ENCODE measurements at places on chromosomes 16 and 17.

DNA sequence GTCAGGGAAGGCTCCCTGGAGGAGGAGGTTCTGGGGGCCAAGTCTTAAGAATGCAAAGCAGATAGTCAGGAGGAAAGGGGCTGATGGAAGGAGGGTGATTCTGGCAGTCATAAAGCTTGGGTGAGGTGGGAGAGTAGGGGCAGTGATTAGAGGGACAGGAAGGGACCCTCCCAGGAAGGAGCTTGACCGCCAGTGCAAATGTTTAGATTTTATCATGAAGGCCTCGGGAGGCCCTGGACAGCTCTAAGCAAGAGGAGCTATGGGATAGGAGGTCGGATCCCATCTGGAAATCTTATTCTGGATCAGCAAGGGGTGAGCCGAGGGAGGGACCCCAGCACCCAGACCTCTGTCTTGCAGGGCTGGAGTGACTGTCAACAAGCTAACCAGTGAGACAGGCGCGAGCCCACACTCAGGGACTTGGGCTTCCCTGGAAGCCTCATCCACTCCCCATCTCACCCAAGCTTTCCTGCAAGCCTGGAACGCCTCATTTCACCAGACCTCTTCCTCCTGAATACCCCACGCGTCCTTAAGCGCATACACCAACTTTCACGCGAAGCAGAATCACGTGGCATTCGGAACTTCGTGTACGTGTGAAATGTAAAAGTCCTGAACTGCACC is 52.0 kb upstream of the CBX4 start:
- no peak for DNase-seq

GRCh38 chr16:85641776-85642176 is 28.7 kb downstream of the GSE1 start:
- DNase-seq, result peak; percentile 15

GRCh38 chr17:62750631-62751051 is 57.5 kb downstream of the MARCHF10 start:
- no peak for DNase-seq

DNA sequence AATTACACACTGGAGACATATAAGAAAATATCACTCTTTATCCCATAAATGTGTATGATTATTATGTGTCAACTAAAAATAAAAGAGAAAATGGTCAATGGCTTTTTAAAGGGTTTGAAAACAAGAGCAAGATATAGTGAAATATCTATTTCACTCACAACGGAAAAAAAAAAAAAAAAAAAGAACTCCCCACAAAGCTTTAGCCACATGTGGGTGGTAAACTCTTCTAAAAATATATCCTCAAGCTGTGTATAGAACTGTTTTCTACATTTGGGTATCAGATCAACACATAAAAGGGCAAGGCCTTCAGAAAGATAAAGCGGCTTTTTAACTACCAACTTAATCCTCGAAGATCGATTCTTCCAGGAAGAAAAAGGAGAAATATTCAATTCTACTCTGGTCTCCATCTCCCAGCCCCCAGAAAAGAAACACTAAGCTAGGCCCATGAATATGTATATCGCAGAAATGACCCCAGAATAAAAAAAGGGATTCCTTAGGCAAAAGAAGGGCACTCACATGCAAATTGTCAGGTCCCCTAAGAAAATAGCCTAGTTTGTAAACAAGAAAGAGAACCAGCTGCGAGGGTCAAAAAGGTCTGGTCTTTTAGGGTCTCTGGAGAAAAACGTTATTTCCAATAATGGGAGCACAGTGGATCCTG is 4.4 kb downstream of the LITAF start:
- no peak for DNase-seq

DNA sequence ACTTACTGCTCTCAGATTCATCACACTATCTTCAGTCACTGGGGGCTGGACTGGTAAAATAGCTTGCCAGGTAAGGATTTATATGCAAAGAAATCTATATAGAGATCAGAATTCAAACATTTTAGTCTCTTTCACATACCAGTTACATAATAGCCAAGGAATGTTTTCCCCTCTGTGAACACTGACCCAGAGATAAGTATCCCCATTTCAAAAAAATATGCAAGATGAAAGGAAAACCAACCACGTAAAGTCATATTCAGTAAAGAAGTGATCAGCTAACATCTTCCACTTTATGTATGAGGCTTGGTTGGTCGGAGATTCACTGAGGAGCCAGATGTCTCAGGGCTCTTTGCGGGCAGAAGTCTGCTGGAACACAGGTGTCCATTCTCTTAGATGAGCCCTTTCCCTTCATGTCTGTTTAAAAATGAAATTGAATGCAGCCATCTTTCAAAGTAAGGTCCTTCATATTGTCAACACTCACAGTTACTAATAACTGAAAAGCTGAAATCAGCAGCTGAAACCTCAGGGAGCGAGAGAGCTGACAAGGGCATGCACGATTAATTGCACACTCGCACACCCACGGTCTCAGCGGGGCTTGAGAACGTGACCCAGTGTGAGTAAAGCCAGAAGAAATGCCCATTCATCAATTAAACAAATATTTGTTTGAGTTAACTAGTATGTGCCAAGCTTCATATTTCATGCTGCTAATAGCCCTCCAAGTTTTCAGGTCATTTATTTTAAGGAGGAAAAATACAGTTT is 161.2 kb downstream of the MRTFB start:
- DNase-seq, result no peak

- no peak for DNase-seq
Measured at GRCh38 chr16:3004781-3005284, 7.9 kb upstream of the CLDN9 start.

- DNase-seq, result no peak
Measured at GRCh38 chr17:54944796-54945195, 23.7 kb downstream of the COX11 start.

DNA sequence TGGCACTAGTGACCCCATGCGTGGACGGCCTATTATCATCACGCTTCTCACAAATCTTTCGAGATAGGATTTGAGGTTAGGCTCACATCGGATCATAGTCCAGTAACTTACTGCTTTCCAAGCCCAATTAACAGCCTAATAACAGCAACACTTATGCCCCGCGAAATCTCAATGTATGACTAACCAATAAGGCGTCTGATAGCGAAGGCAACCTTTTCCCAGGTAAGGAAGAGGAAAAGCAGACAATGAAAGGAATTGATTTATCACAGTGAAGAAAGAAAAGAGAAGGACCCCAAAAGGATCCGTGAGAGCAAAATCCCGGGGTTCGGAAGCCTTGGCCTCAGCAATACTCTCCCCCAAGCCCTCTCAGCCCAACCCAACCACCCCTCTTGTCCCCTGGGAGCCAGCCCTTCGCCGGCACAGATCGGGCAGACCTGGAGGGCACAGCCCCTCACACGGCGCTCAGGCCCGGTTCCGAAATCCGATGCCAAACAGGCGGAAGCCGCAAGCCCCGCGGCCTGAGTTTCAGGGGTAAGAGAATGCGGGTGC is 534 bp downstream of the GPATCH8 start:
- peak; percentile 47 for DNase-seq

DNA sequence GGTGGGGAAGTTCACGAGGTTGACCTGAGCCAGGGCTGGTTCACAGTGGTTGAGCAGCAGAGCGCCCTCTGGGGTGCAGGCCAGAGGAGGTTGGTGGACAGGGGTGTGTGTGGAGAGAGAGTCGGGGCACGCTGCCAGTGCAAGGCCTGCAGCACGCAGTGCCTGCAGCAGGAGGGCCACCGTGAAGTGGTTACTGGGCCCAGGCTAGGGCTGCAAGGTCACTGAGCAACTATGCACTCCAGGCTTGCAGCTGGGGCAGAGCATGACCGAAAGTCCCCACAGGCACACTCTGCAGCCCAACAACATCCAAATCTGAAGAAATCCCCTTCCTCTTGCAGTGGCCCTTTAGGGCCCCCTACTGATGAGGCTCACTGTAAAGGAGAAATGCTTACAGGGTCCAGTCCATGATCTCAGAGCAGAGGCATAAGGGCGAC is 89.1 kb upstream of the NOL11 start:
- no peak for DNase-seq

DNA sequence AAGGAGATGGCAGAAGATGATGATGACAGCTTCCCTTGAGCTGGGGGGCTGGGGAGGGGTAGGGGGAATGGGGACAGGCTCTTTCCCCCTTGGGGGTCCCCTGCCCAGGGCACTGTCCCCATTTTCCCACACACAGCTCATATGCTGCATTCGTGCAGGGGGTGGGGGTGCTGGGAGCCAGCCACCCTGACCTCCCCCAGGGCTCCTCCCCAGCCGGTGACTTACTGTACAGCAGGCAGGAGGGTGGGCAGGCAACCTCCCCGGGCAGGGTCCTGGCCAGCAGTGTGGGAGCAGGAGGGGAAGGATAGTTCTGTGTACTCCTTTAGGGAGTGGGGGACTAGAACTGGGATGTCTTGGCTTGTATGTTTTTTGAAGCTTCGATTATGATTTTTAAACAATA is 16.9 kb downstream of the PSMD3 start:
- no peak for DNase-seq

DNA sequence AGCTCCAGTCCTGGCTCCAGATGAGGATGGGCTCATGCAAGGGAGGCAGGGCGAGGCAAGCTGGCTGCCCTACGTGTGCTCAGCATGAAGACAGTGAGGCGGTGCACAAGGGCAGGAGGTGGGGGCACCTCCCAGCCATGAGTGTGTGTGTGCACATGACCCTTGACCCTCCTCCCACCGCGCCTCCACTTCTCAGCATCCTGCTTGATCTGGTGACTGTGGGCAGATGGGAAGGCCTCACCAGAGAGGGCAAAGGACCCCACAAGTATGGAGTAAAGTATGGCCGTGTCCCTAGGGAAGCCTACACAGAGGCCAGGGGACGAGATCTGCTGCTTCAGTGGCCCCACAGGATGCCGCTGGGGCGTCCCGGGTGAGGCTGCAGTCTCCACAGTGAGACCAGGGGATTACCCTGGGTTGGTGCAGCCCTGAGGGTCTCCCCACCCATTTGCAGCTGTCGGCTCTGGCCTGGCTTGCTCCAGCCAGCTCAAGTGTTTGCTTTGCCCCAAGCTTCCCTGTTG is 7.9 kb upstream of the RNF222 start:
- DNase-seq, result no peak

DNA sequence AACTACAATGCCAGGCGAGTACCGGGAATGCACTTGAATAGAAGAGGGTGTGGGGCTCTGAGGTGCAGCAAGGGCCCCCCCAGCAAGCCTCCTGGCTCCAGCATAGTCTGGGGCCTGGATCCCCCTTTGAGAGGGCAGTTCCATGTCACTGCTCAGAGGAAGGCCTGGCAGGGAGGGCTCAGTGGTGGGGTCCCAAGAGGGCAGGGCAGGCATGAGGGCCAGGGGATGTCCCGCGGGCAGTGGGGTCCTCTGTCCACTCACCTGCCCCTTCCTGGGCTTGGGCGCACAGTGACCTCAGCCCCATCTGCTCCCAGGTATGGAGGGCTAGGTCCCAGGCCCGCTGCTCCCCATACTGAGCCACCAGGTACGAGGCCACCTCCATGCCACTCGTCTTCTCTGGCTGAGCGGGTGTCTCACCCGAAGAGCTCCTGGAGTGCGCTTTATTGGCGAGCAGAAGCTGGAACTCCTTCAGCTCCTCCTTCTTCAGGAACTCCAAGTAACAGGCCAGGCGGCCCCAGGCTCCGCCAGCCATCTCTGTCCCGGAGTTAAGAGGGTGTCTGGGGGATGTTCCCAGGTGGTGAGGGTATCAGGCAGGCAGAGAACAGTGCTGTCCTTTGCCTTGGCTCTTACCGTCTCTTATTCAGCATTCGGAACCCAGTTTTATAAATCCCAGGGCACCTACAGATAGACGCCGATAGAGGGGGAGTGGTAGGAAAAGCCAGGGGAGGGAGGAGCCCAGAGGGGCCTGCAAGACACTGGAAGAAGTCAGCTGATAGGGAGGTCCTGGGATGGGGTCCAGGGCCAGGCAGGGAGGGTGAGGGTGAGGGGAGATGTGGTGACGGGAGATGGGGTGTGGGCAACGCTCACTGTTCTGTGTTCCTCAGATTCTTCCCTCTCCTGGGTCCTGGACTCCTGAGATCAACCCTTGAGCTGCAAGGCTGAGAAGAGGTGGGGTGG is 605 bp downstream of the NLRP1 start:
- no peak for DNase-seq

- DNase-seq, result no peak
Measured at GRCh38 chr16:85955566-85955965, 56.6 kb downstream of the IRF8 start.

GRCh38 chr16:75217389-75217851 is 1.4 kb upstream of the CTRB1 start:
- no peak for DNase-seq

DNA sequence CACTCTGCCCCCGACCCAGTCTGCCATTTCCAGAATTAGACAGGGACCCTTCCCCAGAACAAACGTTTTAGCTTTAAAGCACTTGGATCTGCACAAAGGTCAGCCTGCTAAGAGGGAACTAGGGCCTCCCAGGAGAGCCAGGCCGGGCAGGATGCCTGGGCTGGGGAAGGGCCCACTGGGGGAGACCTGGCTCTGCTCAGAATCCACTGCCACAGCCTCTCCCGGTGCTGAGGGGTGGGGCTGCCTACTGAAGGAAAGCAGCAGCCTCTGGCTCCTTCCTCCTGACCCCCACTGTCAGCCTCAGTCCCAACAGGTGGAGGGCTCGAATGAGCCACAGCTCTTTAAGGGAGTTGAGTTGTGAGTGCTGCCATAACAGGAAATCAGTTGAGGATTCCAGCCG is 1.7 kb downstream of the YBX2 start:
- no peak for DNase-seq

DNA sequence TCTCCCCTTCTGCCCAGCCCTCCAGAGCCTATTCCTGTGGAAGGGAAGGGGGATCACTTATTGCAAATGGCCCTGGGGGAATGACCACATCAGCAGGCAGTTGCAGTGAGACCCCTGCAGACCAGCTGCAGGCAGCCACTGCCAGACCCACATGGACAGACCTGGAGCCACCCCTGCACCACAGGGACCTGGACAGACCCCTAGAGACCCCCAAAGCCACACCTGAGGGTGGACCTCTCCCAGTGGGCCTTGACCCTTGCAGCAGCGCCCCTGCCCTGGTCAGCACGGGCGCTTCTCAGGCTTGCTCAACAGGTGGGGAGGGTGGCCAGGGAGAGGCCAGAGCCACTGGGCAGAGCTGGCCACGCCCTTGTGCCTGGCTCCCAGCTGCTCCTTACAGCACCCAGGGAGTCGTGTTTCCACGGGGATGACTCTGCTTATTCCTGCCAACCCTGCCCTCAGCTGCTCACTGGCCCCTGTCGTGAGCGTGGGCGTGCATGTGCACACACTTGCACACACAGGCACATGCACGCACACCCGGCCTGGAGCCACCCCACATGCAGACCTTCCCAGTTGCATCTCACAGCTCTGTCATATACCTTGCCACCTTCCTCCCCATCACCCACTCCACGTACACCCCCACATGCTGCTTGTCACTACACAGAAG is 1.3 kb upstream of the SCN4A start:
- DNase-seq, result peak; percentile 43
